Gastrocnemius medialis (tissue), 4 donors: ENCODE measurements at places on chromosomes 3 and 15. TPM values are rescaled to one million over a fixed set of nuclear protein-coding genes. Genes with fewer than 3 reads are reported as not detected.

DNA sequence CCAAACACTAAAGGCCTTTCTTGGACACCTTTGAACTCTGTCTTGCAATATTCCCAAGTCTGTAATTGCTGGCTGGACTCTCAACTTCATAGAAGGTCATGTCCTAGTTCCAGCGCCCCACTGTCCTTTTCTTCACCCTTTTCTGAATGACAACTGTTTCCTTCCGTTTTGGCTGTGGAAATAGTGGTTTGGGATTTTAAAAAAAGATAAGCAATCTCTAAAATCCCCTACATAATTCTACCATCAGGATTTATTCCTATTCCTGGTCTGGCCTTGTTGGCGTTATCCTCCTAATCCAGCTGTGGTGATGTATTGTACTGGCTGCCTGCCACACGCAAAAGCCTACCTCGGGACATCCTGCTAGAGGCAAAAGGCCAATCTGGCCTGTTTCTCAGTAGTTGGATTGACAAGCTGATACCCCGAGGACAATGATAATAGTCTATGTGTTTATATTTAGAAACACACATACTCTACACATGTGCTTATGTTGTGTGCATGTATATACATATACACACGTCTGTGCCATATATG lies 440.3 kb upstream of the DPH6 start:
- no peak overlapping the region for H3K27ac ChIP-seq
- H3K4me3 ChIP-seq: no peak overlapping the region
- no peaks in the 10 kb centered on the region for H3K4me1 ChIP-seq
- H3K27me3 ChIP-seq: no peaks in the 10 kb centered on the region

DNA sequence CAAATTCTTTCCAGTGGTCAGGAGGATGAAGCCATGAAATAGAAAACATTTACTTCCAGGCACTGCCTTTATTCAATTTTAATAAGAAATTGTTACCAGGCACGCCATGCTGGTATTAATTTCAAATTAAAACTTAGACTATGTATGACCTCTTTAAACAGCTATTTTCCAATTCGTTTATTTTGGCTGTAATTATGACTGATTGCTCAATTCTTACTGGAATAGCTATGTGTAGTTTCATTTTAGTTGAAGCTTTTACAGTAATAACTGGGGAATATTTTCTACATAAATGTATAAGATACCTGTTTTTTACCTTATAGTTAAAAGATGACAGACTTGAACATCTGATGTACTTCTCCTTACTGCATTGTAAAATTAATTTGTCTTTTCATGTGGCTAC lies 480.0 kb upstream of the GOLIM4 start:
- DNase-seq: no peak
- H3K36me3 ChIP-seq: no peaks in the 10 kb centered on the region
- no peak overlapping the region for H3K4me3 ChIP-seq
- no peaks in the 10 kb centered on the region for H3K27me3 ChIP-seq
- no peak overlapping the region for H3K27ac ChIP-seq
- H3K4me1 ChIP-seq: no peaks in the 10 kb centered on the region

DNA sequence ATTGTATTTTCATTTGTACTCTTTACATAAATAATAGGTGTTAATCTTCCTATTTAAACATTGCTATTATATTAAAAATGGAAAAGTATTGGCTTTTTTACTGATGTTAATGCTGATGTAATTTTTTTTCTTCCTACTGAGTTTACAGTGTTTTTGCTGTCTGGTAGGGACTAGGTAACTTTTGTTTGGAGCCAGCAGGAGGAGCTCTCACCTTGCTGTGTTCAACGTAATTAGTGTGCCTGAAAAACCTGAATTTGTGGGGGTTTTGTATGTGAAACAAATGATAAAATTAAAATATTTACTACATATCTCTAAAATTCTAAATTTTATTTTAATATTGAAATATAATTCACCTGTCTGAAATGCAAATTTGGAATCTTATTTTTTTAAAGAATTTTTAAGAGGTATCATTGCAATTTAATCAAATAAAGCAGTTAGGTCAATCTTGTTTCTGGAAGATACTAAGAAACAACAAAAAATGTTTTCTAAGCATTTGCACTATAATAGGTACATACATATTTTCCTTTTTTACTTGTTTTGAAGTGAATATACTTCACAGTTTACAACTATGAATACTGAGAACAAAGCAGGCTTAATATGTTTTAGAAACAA lies 48.8 kb downstream of the EPHA6 start:
- H3K4me1 ChIP-seq: no peaks in the 10 kb centered on the region
- no peak for DNase-seq
- no peak overlapping the region for H3K4me3 ChIP-seq
- H3K27ac ChIP-seq: no peak overlapping the region

HYAL1 gene
- total RNA-seq: 14.6 TPM

GRCh38 chr3:88596451-88596850 lies 446.7 kb downstream of the C3orf38 start:
- no peaks in the 10 kb centered on the region for H3K4me1 ChIP-seq
- H3K4me3 ChIP-seq: no peak overlapping the region
- H3K27ac ChIP-seq: no peak overlapping the region
- DNase-seq: no peak
- H3K36me3 ChIP-seq: no peaks in the 10 kb centered on the region
- H3K27me3 ChIP-seq: no peaks in the 10 kb centered on the region

DNA sequence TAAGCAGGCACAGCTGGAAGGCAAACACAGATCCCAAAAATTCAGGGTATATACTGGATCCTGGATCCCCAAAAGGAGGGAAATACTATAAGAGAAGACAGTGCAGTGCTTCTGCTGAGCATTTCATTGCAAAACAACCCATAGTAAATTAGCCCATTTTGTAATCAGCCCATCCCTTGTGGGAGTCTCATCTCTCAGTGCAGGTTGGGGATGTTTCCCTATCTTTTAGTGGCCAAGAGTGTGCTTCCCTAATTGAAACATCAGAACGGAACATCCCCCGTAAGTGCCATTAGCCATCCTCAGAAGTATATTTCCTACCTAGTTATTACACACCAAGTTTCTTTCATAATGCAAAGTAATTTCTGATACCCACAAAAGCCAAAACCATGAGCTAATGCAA lies 11.2 kb upstream of the MTMR14 start:
- no peak overlapping the region for H3K4me3 ChIP-seq
- no peaks in the 10 kb centered on the region for H3K36me3 ChIP-seq
- DNase-seq: no peak
- H3K27me3 ChIP-seq: no peaks in the 10 kb centered on the region
- H3K4me1 ChIP-seq: no peaks in the 10 kb centered on the region

DNA sequence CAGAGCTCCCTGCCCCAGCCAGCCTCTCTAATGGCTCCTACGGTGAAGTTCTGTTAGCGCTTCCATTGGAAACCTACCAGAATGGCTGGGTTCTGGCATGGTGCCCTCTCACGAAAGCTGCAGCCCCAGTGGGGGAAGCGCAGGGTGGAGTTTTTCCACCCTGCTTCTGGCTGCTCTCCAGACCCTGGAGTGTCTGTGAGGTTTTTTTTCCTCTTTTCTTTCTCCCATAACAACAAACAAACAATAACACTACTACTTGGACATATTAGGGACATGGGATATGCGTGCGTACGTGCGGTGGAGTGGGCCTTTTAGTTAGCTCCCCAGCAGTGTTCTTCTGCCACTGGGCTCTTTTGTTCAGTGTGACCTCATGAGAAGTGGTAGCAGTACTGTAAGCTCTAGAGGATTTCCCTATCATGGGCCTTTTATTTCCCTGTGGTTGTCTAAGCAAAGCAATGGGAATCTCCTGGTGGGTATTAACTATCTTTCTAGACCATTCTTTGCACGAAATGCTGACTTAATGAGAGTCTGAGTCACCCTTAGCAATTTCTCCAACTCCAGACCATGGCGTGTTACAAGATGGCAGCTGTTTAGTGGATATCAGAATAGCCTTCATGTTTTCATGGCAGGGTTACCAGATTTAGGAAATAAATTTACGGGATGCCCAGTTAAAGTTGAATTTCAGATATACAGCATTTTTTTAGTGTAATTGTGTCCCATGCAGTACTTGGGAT lies 161.9 kb downstream of the FNDC3B start:
- H3K4me1 ChIP-seq: peaks cover 47% of the 10 kb centered on the region
- peak overlapping the region; percentile 15 for H3K4me3 ChIP-seq
- DNase-seq: peak; percentile 67
- H3K36me3 ChIP-seq: no peaks in the 10 kb centered on the region

GABRB3 gene
- total RNA-seq: 0.91 TPM

GRCh38 chr3:73351423-73352071 lies 273.2 kb downstream of the PDZRN3 start:
- no peak overlapping the region for H3K4me3 ChIP-seq
- H3K4me1 ChIP-seq: peaks cover 9% of the 10 kb centered on the region
- H3K27ac ChIP-seq: no peak overlapping the region

- no peak overlapping the region for H3K4me3 ChIP-seq
- no peaks in the 10 kb centered on the region for H3K36me3 ChIP-seq
- no peaks in the 10 kb centered on the region for H3K4me1 ChIP-seq
- DNase-seq: no peak
- H3K27me3 ChIP-seq: no peaks in the 10 kb centered on the region
Measured at GRCh38 chr3:41288785-41289184, 89.5 kb downstream of the CTNNB1 start.

- no peak for DNase-seq
- H3K4me1 ChIP-seq: no peaks in the 10 kb centered on the region
- H3K27ac ChIP-seq: no peak overlapping the region
- H3K27me3 ChIP-seq: no peaks in the 10 kb centered on the region
- H3K36me3 ChIP-seq: no peaks in the 10 kb centered on the region
- H3K4me3 ChIP-seq: no peak overlapping the region
Measured at GRCh38 chr15:34133511-34133910, 31.6 kb downstream of the PGBD4 start.

GRCh38 chr3:71355037-71355436 lies 228.5 kb downstream of the FOXP1 start:
- H3K36me3 ChIP-seq: peaks cover 4% of the 10 kb centered on the region
- H3K27me3 ChIP-seq: no peaks in the 10 kb centered on the region
- peaks cover 10% of the 10 kb centered on the region for H3K4me1 ChIP-seq

TMC3 gene
- total RNA-seq: not detected

CLDN16 gene
- total RNA-seq: not detected

DNA sequence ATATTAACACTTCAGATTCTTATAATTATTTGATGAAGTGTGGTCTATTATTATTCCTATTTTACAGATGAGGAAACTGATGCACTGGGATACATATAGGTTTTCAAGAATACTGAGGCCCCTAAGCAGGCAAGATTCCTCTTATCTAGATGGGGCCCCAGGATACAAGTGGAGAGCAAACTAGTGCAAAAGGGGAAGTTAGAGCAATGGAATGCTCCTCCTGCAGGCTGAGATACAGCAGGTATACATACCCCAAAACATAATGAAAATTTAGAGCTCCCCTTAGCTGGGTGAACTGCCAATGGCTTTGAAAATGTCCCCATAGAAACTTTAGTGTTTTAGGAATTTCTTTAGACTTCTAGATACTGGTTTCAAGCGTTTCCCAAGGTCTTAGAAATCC lies 247.1 kb downstream of the CHST2 start:
- no peaks in the 10 kb centered on the region for H3K36me3 ChIP-seq
- DNase-seq: no peak
- H3K27ac ChIP-seq: no peak overlapping the region
- H3K4me1 ChIP-seq: no peaks in the 10 kb centered on the region

- no peaks in the 10 kb centered on the region for H3K4me1 ChIP-seq
- H3K4me3 ChIP-seq: no peak overlapping the region
- H3K27me3 ChIP-seq: no peaks in the 10 kb centered on the region
- no peak overlapping the region for H3K27ac ChIP-seq
Measured at GRCh38 chr15:42688301-42688700, 48.6 kb downstream of the CDAN1 start.

SEMA3G gene
- total RNA-seq: 20.3 TPM

DNA sequence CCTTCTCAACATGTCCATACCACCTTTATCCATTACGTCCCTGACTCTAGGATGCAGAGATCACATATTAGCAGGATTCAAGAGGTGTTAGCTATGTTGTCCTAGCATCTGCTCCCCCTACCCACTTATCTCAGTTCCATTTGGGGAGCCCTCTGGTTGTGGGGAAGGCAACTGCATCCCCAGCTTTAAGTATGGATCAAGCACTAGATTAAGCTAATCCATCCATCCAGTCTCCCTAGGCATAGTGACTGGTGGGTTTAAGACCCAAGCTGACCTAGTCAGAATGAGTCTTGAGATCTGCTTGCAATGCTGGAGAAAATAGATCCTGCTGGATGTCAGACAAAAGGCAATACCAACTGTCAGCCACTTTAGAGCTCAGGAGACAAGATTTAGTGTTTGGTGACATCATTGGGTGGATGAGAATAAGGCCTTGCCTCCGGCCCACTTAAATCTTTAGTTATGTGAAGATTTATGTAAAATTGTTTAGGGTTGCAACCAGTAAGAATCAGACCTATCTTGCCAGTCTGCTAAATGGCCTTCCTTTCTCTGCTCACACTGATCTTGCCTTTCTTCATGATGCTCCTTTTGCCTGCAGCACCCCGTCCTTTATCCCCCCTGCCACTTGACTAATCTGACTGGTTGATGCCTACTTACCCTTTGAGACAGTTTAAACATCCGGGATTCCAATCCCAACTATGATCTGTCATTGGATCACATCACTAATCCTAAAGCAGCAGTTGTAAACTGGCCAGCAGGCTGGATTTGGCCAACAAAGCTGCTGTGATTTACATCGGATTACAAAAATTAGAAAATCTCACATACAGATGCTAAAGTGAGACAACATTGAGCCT lies 2.1 kb upstream of the ISY1 start:
- peak overlapping the region; percentile 96 for H3K27ac ChIP-seq
- peaks cover 36% of the 10 kb centered on the region for H3K4me1 ChIP-seq
- H3K4me3 ChIP-seq: peak overlapping the region; percentile 97
- DNase-seq: no peak

DNA sequence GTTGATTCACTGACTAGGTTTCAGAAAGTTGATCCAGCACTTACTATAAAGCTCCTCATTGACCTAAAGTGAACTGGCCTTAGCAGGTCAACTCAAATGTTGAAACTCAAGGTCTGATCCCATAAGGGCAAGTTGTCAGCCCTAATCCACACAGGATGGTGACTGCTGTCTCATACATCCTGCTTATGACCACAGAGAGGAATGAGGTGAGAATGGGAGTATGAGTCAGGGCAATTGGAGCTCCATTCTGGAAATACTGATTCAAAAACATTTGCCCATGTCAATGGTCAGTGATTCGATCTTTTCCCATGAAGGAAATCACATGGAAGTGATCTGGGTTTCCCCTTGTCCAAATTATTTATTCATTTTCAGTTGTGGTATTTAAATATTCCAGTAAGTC lies 78.7 kb downstream of the ZNF385D start:
- H3K27ac ChIP-seq: no peak overlapping the region
- H3K36me3 ChIP-seq: no peaks in the 10 kb centered on the region
- H3K4me1 ChIP-seq: no peaks in the 10 kb centered on the region
- DNase-seq: no peak

DNA sequence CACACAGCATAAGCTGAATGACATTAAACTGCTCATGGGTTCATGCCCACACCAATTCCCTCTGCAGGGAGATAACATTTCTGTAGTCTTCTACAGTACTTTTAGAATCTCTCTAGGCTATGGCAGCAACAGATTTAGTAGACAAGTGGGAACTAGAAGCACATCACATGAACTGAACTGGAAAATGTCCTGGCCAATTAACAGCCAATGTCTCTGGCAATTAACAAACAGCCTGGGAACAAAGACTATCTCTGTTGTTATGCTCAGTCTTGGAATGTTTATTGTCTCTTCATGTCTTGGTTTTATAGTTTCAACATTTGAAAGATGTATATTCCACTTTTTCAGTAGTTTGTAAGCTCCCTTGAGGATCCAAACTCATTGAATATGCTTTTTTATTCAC lies 523.2 kb upstream of the NAALADL2 start:
- H3K27ac ChIP-seq: no peak overlapping the region
- no peaks in the 10 kb centered on the region for H3K36me3 ChIP-seq
- no peaks in the 10 kb centered on the region for H3K27me3 ChIP-seq
- H3K4me1 ChIP-seq: no peaks in the 10 kb centered on the region

WDR73 gene
- total RNA-seq: 11.7 TPM

FAM81A gene
- 0.10 TPM for total RNA-seq

PYGO1 gene
- total RNA-seq: 29.5 TPM
